ENCODE measurements at places on chromosomes 2 and 18.

GRCh38 chr2:66874411-66874810 lies 439.5 kb downstream of the MEIS1 start:
- no peak for DNase-seq

- DNase-seq = no peak
Observed at GRCh38 chr2:62200868-62201267, 5.0 kb downstream of the B3GNT2 start.

DNA sequence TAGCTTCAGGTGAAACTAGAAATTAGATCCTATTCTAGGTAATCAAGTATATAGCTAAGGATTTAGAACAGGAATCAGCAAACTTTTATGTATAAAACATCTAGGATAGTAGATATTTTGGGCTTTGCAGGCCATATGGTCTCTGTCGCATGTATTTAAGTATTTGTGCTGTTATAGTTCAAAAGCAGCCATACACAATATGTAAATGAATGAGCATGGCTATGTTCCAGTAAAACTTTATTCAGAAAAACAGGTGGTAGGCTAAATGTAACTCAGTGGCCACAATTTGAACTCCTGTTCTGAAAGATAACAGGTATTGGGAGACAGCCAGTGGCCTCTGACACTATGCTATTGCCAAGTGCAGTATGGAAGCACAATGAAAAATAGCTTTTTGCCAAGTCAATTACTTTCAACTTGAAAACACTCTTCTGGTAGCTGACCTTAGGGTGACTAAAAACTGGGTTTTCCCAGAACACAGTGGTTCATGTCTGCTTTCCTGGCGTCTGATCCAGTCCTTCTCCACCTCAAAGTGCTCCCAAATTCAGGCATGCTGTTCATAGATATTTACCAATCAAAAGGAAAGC lies 304.7 kb upstream of the SYT4 start:
- no peak for DNase-seq

- DNase-seq = no peak
Observed at GRCh38 chr2:96092951-96093350, 23.4 kb downstream of the ADRA2B start.

DNA sequence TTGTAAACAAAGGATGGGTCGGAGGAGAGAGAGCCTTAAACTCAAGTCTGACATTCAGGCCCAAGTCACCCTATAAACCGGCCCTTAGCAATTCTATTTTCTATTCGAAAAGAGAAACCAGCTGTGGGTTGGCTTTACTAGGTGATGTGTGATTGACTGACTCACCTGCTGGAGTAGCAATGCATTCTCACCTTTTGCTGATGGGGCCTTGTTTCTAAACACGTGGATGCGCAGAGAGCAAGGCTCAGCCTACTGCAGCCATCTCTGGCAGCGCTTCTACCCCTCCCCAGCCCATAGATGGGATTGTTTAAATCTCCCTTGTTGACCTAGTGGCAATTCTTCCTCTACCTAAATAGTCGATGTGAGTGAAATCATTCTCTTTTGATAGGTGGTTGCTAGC lies 138.5 kb downstream of the MEIS1 start:
- peak; percentile 20 for DNase-seq

DNA sequence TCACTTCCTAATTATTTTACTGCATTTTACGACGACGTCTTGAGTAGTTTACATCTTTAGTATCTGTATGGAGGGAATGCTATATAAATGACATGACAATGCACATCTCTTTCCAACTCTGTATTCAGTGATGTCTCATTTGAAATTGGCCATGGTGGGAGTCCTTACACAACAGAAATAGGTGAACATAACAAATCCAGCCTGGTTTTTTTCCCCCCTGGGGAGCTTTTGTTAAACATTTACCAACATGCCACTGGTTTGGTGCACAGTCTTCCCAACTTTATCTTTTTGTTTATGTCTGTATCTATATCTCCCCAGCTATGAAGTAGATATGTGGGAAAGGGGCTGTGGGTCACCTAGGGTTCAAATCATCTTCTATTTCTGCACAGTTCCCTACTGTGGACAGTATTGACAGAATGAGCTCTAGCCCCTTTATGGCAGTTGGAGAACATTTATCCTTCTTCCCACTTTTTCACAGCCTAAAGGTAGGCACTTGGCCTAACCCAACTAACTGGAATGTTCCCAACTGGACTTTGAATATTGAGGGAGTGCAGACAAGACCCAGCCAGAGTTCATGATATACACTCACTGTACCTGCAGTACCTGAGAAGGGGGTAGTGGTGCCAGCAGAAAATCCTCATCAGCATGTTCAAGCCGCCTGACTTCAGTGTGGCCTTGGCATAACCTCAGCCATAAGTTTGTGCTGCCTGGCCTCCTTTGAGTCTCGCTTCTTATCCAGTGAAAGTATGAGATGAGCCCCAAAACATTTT lies 5.7 kb upstream of the RTKN start:
- DNase-seq = no peak

DNA sequence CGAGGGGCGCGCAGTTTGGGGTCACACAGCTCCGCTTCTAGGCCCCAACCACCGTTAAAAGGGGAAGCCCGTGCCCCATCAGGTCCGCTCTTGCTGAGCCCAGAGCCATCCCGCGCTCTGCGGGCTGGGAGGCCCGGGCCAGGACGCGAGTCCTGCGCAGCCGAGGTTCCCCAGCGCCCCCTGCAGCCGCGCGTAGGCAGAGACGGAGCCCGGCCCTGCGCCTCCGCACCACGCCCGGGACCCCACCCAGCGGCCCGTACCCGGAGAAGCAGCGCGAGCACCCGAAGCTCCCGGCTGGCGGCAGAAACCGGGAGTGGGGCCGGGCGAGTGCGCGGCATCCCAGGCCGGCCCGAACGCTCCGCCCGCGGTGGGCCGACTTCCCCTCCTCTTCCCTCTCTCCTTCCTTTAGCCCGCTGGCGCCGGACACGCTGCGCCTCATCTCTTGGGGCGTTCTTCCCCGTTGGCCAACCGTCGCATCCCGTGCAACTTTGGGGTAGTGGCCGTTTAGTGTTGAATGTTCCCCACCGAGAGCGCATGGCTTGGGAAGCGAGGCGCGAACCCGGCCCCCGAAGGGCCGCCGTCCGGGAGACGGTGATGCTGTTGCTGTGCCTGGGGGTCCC lies at the start of gene ITGA4:
Gene ITGA4 (plus strand): TSS at position 266 of the 620 bp plus-strand sequence. CDS start 269 bp downstream, at position 535.
- peak; percentile 84 for DNase-seq

GRCh38 chr18:23912356-23912755 lies 102.2 kb upstream of the TTC39C start:
- DNase-seq = no peak

GRCh38 chr2:174121175-174121574 lies 127.2 kb downstream of the OLA1 start:
- no peak for DNase-seq

DNA sequence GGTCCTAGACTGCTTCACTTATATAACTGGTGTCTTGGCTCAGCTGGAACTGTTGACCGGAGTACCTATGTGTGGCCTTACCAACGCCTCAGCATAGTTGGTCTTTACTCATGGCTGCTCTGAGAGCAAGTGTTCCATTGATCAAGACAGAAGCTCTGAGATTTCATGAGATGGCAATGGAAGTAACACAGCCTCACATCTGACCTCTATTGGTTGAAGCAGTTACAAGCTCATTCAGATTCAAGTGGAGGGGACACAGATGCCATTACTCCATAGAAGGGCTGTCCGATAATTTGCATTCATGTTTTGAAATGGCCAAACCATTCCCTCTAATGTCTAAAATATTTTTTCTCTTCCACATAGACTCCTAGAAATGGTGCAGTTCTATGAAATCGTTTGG lies 46.4 kb upstream of the STK39 start:
- DNase-seq = no peak

DNA sequence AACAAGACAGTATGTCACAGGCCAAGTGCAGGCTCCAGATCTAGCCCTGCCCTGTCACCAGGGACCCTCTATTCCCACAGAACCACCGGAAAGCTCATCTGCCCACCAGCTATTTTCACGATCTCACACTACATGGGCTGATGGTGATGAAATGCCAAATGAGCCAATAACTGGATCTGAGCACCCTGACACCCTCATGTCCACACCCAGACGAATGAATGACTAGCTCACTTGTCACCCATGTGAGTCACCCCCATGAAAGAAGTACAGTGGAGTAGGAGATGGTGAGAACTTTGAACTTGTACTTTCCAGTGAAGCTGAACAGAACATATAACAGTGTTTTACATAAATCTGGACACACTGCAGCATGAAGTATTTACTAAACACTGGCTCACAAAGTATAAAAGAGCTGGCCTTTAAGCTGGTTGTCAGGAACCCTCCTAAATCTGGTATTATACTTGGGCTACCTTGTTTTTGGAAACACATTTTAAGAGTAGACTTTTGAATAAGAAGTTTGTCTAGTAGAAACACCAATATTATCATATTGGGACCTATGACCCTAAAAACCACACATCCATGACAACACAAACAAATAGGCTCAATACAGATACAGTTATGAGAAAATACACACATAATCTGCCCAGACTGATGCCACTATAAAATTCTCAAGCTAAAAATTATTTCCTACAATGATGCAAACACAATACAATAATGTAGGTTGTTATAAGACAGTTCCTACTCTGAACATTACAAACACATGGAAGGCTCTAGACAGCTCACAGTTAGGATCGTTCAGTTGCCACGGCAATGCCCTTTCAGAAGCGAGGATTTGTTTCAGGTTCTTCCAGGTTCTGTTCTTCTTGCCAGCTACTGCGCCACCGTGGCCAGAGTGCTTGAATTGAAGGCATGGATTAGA lies 19.0 kb downstream of the INO80C start:
- DNase-seq = peak; percentile 74

DNA sequence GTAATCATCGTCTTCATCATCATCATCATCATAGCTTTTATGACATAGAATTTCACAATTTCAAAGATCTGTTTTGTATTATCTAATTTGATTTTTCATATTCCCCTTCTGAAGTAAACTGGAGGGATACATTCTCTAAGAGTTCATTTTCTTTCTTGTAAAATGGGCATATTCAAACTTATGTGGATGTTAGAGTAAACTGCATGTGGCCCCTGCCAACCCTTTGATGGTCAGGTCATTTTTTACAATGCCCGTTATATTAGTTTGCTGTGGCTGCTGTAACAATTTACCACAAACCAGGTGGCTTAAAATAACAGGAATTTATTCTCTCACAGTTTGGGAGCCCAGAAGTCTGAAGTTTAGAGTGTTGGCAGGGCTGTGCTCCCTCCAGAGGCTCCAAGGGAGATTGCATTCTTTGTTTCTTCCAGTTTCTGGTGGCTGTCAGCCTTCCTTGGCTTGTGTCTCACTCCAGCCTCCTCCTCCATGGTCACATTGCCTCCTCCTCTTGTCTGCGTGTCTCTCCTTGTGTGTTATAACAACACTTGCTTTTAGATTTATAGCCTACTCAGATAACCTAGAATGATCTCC lies 127.5 kb upstream of the MMADHC start:
- DNase-seq = peak; percentile 39

- DNase-seq = no peak
Observed at GRCh38 chr18:64100116-64100922, 48.6 kb downstream of the LINC00305 start.

DNA sequence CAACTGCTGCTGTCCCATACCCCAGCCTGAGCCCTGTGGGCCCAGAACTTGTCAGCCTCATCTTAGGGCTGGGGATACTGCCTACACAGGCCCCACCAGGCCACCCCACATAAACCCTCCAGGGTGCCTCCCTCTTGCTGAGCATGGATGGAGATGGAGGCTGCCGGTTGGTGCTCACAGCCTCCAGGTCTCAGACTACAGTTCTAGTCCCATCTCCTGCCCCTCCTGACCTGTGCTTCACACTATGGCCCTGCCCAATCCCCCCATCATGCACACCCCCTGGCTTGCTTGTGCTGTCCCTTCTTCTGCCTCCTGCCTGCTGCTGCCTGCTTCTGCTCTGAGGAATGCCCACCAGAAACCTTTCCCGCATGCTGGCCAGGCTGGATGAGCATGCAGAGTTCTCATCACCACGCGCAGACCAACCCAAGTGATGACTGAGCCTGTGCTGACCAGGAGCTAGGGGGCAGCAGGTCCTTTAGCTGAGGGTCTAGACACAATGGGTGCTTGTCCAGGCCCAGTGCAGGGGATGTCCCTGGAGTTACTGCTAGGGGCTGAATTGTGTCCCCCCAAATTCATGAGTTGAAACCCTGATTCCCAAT lies 138.4 kb upstream of the HS6ST1 start:
- no peak for DNase-seq

- DNase-seq = no peak
Observed at GRCh38 chr2:149559341-149560068, 28.1 kb downstream of the MMADHC start.

GRCh38 chr2:133557614-133558013 lies 10.6 kb downstream of the NCKAP5 start:
- DNase-seq = no peak

- no peak for DNase-seq
Observed at GRCh38 chr2:54013996-54014395, 43.2 kb upstream of the PSME4 start.

GRCh38 chr2:135615404-135615803 lies 84.1 kb downstream of the R3HDM1 start:
- DNase-seq = no peak

DNA sequence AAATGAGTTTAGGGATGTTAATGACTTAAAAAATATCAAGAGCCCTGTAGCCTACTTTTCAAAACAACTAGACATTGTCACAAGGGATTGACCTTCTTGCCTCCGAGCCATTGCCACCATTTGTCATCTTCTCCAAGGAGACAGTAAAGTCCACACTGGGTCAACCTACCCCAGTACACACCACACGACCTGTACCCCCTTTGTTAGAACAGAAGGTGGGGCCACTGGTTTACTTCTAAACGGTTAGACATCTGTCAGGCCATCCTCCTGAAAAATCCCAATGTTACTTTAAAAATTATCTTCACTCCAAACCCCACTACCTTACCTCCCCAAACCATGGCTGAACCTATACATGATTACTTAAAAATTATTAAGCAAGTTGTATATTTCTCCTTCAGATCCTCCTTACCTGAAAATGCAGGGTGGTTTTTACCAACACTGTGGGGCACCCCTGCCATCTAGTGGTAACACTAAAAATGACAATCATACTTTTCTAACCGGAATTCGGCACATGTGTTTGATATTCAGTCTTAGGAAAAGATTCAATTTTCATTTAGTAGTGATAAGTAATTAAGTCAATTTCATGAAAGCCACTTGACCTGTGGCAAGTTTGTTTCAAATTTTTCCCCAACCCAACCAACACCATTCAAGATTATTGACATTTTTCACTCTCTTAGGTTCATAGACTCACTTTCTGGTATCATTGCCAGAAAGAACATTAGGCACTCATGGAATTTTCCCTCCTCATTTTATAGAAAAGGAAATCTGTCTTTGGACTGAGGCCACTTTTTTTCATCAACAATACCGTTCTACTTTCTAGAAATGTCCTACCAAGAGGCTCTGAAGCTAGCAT lies 265.3 kb upstream of the PKDCC start:
- DNase-seq = peak; percentile 61

DNA sequence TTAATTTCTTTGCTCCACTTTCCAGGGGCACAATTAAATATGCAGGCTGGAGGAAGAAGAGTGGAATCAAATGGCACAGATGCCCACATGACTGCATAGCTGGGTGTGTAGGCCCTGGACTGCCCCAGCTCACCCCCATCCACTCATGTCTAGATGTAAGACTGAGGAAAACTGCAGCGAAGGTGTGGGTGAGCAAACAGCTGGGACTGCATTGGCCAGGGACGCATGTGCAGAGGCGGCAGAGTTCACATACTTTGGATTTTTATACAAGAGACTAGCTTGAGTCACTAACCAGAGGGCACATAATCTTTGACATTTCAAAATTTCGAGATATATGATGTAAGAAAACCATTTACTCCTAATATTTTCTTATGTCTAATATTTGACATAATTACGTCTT lies 60.1 kb downstream of the SPIRE1 start:
- peak; percentile 47 for DNase-seq

- DNase-seq = no peak
Observed at GRCh38 chr2:175984846-175985245, 17.2 kb downstream of the LNPK start.

GRCh38 chr2:152646775-152647174 lies 70.5 kb downstream of the PRPF40A start:
- peak; percentile 46 for DNase-seq

Data from hepatocyte (in vitro differentiated cells).